ENCODE measurements at places on chromosomes 4 and X.

- DNase-seq, result no peak
Observed at GRCh38 chr4:133584714-133585113, 435.6 kb downstream of the PCDH10 start.

DNA sequence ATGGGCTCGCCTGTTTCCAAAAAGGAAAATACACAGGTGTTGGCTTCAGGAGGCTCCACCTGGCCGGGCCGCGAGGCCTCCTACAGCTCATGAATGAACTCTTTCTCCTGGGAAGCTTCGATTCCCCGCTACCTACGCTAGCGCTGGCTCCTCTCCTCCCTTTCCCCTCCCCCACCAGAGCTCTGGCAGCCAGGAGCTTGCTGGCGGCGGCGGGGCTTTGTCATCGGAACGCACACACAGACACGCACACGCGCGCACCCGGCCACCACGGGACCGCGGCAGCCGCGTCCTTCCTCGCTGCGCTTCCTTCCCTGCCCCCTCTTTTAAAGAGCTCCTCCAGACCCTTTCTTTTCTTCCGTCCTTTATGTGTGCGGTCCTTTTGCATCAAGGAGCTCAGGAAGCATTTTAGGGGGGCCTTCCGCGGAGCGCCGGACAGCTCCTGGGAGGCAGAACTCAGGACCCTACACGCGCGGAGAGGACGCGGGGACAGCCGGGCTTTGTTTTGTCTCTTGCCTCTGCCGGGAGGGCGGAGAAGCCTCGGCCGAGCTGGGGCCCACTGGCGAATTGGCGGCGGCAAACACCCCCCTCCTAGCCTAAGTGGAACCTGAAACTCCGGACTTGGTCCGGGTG, 70.2 kb upstream of the BCOR start:
- no peak for DNase-seq

GRCh38 chrX:54182194-54182863, 725 bp downstream of the FAM120C start:
- peak; percentile 36 for DNase-seq

GRCh38 chr4:184972991-184973390, 45.3 kb upstream of the HELT start:
- no peak for DNase-seq

GRCh38 chr4:157781361-157781760, 391.5 kb downstream of the GASK1B start:
- no peak for DNase-seq

DNA sequence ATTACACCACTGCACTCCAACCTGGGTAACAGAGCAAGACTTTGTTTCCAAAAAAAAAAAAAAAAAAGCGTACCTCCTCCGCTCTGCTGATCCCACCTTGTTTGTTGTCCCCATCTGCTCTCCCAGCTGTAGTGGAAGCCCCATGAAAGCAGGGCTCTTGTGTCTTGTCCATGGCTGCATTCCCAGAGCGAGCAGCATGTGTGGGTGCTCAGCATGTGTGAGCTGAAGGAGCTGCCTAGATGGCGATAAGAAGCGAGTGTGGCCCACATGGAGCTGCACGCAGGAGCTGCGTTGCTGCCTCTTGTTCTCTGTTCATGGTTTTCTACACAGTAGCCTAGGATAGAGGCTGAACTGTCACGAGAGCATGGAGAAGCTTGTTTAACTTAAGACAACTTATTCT, 12.4 kb downstream of the NSD2 start:
- DNase-seq, result no peak

DNA sequence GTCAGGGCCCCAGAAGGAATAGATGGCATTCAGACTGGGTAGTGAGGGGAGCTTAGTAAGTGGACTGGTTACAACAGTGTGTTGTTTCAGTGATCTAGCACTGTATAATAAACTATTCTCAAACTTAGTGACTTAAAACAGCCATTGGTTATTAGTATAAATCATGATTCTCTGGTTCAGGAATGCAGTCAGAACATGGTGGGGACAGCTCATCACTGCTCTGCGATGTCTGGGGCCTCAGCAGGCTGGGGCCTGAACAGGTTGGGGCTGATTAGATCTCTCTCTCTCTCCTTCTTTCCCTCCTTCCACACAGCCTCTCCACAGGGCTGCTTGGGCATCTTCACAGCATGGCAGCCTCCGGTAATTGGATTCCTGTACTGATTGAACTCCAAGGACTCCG, 160.4 kb downstream of the GATB start:
- no peak for DNase-seq

- DNase-seq, result no peak
Observed at GRCh38 chr4:78310740-78311115, 240.8 kb upstream of the ANXA3 start.

- no peak for DNase-seq
Observed at GRCh38 chr4:169664615-169665014, 44.2 kb downstream of the CLCN3 start.

- no peak for DNase-seq
Observed at GRCh38 chr4:153479101-153479500, 12.9 kb downstream of the TMEM131L start.

DNA sequence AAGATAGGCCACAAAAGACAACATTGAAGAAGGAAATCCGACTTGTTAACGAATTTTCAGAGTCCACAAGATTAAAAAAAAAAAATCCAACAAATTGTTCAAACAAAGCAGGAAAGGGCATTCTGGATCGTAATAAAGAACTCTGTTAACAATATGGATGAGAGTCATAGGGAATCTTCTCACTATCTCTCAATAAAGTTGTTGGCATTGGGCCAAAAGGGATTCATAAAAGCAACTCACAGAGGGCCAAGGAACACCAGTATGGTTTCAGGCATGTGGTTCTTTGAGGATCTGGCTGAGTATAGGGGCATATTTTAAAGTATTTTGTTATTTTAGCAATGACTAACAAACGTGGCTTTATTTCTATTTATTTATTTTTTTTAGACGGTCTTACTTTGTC, 49.5 kb downstream of the SHISA3 start:
- no peak for DNase-seq
